ENCODE measurements at places on chromosomes 2 and 18.

- no peak overlapping the region for H3K27ac ChIP-seq
- H3K4me3 ChIP-seq: no peak overlapping the region
- H3K36me3 ChIP-seq: no peaks in the 10 kb centered on the region
- H3K4me1 ChIP-seq: no peaks in the 10 kb centered on the region
- peaks cover 6% of the 10 kb centered on the region for H3K27me3 ChIP-seq
These were observed 301.2 kb downstream of the NCKAP5 start for GRCh38 chr2:133266926-133267590.

DNA sequence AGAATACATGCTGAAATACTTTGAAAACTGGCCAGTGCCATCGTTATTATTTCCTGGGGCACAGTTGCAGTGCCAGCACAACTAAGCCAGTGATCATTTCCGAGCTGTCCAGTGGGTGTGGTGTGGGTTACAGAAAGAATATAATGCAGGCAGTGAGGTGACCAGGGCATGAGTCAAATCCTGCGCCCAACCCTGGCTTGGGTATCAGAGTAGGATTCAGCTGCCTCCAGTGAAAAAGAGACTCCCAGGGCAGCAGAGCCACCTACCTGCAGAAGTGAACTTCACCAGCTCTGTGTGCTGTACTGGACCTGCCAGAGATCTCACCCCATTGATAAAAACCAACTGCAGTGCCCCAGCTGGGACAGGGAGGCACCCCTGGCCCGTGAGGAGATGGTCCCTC is 18.0 kb downstream of the SLC9A2 start:
- H3K27me3 ChIP-seq: peaks cover 50% of the 10 kb centered on the region
- no peak for DNase-seq
- H3K36me3 ChIP-seq: no peaks in the 10 kb centered on the region
- no peaks in the 10 kb centered on the region for H3K4me1 ChIP-seq

GRCh38 chr2:41206004-41206403 is 754.1 kb upstream of the SLC8A1 start:
- no peak overlapping the region for H3K27ac ChIP-seq
- no peak overlapping the region for H3K4me3 ChIP-seq
- DNase-seq: no peak
- H3K27me3 ChIP-seq: no peaks in the 10 kb centered on the region
- H3K4me1 ChIP-seq: no peaks in the 10 kb centered on the region
- H3K36me3 ChIP-seq: no peaks in the 10 kb centered on the region

GRCh38 chr2:156489750-156490465 is 53.7 kb downstream of the GPD2 start:
- no peak overlapping the region for H3K4me3 ChIP-seq
- no peak overlapping the region for H3K27ac ChIP-seq
- H3K4me1 ChIP-seq: peaks cover 23% of the 10 kb centered on the region
- H3K27me3 ChIP-seq: no peaks in the 10 kb centered on the region
- DNase-seq: no peak
- H3K36me3 ChIP-seq: no peaks in the 10 kb centered on the region

- DNase-seq: no peak
- H3K4me3 ChIP-seq: no peak overlapping the region
- no peak overlapping the region for H3K27ac ChIP-seq
- peaks cover 11% of the 10 kb centered on the region for H3K4me1 ChIP-seq
- H3K27me3 ChIP-seq: no peaks in the 10 kb centered on the region
These were observed 22.3 kb downstream of the CLASP1 start for GRCh38 chr2:121626777-121627524.

DNA sequence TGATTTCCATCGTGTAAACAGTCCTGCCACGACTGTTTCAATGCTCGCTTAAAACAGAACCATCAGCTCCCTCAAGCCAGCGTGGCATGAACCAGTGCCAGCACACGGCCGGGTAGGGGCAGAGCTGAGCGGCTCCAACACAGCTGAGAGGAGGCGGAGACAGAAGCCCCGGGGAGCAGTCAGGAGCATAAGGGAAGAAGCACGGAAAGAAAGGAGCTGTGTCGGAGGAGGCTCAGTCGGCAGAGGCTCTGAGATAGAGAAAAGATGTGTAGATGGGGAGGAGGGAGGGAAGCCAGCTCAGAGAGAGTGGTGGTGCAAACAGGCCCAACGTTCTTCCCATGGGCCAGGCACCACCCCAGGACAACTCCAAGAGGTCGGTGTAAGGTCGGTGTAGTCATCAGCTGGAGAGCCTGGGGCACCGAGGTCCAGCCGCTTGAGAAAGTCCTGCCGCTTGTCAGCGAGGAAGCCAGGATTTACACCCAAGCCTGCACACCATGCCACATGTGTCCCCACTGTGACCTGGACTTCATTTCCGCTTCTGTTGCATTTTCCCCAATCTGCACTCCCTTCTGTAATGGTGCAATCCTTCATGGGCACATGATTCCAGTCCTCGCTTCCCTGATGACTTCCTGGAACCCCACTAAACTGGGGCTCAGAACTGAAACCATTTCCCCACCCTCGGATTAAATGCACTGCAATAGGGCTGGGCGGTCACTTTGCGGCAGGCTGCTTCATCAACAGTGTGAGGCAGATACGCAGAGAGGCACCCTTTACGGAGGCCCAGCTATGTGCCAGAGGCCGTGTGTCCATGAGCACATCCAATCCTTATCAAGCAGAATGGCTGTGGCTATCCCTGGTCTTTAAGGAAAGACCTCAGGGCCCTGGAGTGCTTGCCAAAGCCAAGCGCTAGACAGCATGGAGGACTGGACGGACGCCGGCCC is 43.5 kb downstream of the CYP27C1 start:
- H3K27me3 ChIP-seq: peaks cover 31% of the 10 kb centered on the region
- H3K4me1 ChIP-seq: no peaks in the 10 kb centered on the region
- no peaks in the 10 kb centered on the region for H3K36me3 ChIP-seq
- no peak for DNase-seq
- no peak overlapping the region for H3K4me3 ChIP-seq
- no peak overlapping the region for H3K27ac ChIP-seq

Data from effector memory CD8-positive, alpha-beta T cell (primary cell).